RKO (cell line): ENCODE measurements at places on chromosomes 4 and X.

- no peak for DNase-seq
These were observed 155.9 kb upstream of the CENPE start for GRCh38 chr4:103354006-103354405.

GRCh38 chr4:61445374-61446063 is 245.4 kb downstream of the ADGRL3 start:
- DNase-seq, result no peak

DNA sequence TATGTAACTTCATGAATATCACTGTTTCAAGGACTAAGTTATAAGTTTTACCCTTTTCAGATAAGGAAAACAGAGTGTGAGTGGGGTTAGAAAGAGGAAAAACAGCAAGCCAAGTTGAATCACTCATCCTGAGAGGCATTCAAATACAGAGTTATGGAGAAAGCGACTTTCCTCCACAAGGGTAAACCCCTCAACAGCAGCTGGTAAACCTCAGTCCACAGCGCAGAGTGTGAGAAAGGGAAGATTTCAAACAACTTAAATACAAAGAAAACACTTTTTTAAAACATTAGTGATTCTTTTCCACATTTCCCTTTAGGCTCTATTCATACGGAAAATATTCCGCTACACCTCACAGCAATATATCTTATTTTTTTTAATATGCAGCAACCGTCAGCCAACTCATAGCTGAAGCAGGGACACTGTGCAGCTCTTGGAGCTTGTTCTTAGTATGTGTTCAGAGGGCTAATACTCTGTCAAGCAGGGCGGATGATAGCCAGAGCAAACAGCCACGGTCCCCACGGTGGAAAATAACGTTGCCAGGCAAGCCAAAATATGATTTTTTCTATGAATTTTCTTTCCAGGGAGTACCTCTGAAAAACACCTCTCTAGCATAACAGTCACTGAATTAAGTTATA is 488.9 kb upstream of the FAT1 start:
- no peak for DNase-seq

DNA sequence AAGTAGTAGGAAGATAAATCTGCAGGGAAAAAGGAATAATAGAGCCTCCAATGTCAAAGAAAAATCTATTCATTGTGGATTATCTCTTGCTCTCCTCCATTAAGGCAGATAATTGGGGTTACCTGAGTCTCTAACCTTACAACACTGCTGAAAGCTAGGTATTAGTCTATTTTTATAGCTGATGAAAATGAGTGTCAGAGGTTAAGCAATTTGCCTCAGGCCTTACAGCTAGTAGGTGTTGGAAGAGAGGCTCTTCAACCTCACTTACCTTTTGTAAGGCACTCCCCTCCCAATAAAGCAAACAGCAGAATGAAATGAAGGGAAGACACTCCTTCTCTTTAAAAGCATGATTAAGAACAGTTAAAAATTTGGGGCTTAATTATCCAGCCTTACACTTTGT is 45.4 kb upstream of the GAB1 start:
- DNase-seq, result no peak

- DNase-seq, result no peak
These were observed 84.8 kb upstream of the PLAC1 start for GRCh38 chrX:134743091-134743490.

- peak; percentile 21 for DNase-seq
These were observed 39.1 kb upstream of the PDLIM5 start for GRCh38 chr4:94412658-94413038.

DNA sequence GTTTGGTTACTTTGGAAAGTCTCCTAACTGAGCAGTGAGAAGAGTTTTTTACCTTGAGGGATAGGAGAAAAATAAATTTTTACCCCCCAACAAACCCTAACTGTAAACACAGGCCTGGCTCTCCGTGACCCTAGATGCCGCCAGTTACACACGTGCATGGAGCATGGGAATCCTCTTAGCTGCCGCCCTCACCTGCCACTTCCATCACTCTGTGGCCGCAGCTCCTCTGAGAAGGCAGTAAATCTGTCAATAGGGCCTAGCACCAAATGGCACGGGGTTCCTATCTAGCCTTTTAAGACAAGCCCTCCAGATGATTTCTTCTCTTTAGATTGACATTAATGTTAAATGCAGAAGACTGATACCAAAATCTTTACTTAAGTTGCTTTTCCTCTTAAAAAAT is 330.3 kb upstream of the FAM241A start:
- DNase-seq, result no peak

DNA sequence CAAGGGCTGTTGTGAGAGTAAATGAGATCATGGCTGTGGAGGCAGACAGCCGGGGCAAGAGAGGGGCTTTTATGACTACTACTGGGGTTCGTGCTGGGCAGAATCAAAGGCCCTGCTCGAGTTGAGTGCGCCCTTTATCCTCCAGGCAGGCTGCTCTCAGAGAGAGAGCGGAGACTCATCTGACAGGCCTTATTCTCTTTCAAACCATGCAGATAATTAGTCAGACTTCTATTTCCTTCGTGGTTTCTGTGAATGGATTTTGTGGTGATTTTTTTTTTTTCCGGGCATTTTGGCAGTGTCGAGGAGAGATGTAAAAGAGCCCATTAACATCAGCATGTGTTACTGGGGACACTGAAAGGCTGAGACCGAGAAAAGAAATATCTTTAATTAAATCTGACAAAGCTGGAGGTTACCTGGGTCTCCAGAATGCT is 73.6 kb downstream of the MED28 start:
- DNase-seq, result no peak

DNA sequence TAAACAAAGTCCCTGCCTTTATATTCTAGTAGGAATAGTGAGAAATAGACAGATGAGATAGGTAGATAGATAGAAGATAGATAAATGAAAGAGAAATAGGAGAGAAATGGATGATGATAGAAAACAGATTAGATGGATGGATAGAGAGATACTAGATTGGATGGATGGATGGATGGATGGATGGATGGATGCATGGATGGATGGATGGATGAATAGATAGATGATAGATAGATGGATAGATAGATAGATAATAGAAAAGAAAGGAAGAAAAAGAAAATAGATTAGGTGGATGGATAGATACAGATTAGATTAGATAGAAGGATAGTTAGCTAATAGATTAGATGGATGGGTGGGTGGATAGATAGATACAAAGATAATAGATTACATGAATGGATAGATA is 33.2 kb upstream of the WDR17 start:
- DNase-seq, result no peak

- no peak for DNase-seq
These were observed 66.5 kb downstream of the DMP1 start for GRCh38 chr4:87716371-87717265.

DNA sequence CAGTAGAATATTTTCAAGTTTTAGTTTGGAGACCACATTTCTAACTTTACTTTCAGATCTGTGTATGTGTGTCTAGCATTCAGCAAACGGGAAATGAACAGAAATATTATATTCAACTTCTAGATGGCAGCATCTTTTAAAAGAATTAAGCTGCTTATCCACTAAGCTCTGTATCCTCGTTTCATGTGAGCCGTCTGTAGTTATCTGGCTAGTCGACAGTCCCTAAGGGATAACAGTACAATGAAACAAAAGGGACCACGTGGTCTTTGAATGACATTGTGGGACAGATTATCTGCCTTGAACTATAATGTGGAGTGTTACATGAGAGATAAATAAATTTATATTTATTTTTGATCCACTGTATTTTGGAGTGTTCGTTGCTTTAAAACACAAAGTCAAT is 35.8 kb upstream of the PRSS12 start:
- DNase-seq, result no peak

DNA sequence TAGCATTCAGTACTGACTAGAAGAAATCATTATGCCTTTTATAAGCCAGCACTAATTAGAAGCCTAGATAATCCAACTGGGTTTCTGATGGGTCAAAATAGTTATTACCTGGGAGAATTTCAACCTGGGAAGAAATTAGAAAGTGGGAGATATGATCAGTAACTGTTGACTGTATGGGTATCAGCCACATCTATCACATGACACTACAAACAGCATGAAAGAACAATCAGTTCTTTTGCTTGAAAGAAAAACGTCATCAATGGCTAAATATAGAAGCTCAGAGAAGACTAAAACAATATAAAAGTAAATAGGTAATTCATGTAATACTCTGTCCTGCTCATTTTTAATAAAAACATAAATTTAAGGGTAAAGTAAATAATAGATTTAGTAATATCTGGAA is 145.1 kb downstream of the CAMK2D start:
- DNase-seq, result no peak

DNA sequence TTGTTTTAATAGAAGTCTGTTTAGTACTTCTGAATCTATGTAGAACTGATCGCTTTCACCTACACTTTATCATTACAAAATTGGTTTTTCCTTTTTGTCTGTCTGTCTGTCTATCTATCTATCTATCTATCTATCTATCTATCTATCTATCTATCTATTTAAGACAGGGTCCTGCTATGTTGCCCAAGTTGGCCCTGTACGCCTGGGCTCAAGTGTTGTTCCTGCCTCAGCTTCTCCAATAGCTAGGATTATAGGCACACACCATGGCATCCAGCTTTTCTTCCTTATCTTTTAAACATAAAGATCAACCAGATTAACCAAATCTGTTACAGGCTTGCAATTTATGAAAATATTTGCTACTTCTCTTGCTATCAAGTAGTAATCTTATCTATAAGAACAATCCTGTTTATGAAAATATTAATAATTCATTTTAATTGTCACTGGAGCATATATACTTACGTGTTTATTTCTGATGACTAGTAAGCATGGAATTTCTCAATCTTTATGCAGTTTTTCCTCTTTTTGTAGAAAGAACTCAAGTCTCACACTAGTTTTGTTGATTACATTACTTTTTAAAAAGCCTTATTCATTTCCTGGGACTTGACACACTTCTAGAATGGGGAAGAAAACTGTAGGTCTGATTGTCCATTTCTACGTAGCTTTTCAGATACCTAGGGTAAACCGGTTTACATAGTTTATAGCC is 24.5 kb downstream of the KIAA0232 start:
- no peak for DNase-seq

DNA sequence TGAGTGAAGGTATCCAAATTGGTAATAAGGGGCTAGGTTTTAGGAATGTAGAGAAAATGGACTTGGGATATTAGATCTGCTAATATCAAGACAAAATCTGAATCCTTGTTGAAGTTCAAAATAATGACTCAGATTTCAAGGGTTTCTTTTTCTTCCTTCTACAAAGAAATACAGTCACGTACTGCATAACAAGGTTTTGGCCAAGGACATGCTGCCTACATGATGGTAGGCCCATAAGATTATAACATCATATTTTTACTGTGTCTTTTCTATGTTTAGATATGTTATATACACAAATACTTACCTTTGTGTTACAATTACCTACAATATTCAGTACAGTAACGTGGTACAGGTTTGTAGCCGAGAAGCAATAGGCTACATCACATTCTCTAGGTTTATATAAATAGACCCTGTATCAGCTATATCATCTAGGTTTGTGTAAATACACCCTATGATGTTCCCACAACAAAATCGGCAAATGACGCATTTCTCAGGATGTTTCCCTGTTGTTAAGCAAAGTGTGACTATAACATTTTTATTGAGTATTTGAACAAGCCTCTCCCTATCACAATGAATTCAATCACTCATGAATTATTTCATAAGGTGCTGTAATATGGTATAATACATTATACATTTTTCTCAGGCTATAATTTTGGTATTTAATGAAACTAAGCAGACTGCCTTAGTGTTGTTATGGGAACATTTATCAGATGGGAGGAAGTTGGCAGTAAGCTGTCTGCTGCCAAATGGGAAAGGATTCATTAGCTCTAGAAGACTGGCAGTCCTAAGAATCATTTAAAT is 186.3 kb downstream of the PPP3CA start:
- no peak for DNase-seq

DNA sequence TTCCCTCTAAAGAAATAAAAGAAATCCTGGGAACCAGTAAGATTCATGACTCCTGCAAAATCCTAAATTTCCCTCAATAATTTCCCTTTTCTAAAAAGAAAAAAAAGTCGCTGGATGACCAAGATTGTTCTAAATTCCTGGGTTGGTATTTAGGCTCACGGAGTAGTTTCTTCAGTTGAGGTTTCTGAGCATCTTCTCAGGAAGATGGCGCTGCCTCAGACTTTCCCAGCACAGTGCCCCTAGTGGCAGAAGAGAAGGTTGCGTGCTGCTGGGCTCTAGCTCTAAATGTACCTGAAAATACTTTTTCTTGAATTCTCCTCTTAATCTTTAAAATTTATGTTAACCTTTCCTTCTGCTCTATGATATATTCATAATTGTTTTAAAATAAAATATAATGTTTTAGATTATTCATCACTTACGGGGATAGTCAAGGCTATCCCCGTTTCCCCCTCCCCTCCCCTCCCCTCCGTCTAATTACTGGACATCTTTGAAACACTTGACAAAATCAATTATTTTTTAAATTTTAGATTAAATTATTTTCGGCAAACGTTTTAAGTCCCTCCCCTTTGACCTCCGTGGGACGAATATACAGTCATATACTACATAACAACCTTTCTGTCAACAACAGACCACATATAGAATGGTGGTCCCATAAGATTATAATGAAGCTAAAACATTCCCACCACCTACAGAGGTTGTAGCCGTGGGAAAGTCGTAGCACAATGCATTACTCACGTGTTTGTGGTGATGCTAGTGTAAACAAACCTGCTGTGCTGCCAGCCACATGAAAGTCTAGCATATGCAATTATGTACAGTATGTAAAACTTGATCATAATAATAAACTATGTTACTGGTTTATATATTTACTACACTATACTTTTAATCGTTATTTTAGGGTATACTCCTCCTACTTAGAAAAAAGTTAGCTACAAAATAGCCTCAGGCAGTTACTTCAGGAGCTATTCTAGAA is 41.0 kb upstream of the GATB start:
- peak; percentile 73 for DNase-seq
